COR-L47 (cell line): ENCODE measurements at places on chromosomes 6 and 20.

- no peak for DNase-seq
Measured at GRCh38 chr6:110509617-110510241, 33.3 kb upstream of the SLC22A16 start.

GRCh38 chr6:21800948-21801438, 207.4 kb downstream of the SOX4 start:
- DNase-seq, result no peak

DNA sequence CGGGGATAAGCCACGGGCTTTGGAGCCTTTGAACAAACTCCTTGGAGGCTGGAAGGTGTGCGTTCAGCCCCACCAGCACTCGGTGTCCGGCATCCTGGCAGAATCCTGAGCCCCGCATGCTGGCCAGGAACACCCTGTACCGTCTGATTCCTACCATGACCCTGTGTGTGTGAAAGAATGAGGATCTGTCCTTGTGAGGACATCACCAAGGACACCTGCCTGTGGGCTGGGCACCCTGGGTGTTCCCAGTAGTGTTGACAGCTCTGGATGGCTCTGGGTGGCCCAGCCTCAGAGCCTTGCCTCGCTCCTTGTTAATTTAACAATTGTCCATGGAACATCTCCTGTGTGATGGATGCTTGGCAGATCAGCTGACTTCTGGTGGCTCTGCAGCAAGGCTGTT, 234.3 kb downstream of the QKI start:
- no peak for DNase-seq

- no peak for DNase-seq
Measured at GRCh38 chr20:40606660-40607059, 82.4 kb downstream of the MAFB start.

DNA sequence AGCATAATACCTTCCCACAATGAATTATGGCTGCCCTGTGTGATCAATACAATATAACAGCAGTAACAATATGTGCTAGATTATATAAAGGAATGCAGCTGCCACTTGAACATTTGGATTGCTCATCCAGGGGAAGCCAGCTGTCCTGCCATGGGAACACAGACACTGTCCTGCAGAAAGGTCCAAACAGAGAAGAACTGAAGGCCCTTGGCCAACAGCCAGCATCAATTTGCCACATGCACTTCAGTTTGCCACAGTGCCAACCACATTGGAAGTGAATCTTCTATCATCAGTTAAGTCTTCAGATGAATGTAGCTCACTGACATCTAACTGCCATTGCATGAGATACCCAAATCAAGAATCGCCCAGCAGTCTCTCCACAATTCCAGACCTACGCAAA, 332.4 kb downstream of the PRKN start:
- DNase-seq, result no peak

GRCh38 chr20:2285613-2286012, 10.2 kb upstream of the TGM3 start:
- no peak for DNase-seq

GRCh38 chr6:3757241-3757641, 5.7 kb upstream of the PXDC1 start:
- DNase-seq, result no peak

- DNase-seq, result no peak
Measured at GRCh38 chr6:122438975-122439374, 32.6 kb downstream of the SERINC1 start.

GRCh38 chr20:45857114-45857881, at the start of the genes ACOT8 and ZSWIM3:
TSS of gene ACOT8 (minus strand) at chr20:45857392. CDS start at chr20:45857315, 77 bp downstream.
TSS of gene ZSWIM3 (plus strand) at chr20:45857614. CDS start at chr20:45857826, 212 bp downstream.
- peak; percentile 100 for DNase-seq

- DNase-seq, result no peak
Measured at GRCh38 chr6:141705431-141705830, 427.3 kb upstream of the GJE1 start.

GRCh38 chr20:24589381-24589780, 120.0 kb downstream of the SYNDIG1 start:
- no peak for DNase-seq

DNA sequence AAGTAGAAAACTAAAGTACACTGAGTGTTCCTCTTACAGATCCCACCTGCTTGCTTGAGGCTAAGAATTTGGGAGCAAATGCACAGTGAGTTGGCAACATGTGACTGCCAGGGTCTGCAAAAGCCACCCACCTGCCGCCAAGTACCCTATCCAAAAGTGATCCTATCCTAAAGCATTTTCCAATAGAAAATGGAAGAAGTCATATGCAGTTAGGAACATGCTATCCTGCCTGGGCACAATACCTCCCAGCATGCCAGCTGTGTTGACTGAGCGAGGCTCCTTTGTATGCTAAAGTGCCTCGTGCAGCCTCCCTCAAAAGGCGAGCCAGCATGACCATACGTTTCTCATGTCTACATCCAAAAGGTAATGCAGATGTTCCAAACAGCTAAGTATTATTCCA, 52.7 kb downstream of the TRAF3IP2 start:
- DNase-seq, result peak; percentile 38

DNA sequence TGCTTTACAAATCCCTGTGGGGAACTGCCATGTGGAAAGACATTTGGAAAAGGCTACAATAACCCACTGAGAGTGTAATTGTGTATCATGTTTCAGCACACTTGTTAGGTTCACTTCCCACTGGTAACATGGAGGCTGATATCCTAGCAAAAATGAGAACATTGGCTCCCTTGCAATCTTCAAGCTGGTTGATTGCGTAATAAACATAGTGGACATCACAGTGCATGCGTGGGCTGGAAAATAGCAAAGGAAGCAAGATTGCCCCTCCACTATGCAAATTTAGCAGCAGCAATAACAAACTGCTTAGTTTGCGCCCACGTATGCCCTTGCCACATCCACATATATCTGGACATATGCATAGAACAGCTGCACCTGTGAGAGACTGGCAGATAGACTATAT, 410.2 kb downstream of the MEI4 start:
- no peak for DNase-seq

- DNase-seq, result no peak
Measured at GRCh38 chr6:91796603-91797002, 1209.7 kb upstream of the MAP3K7 start.

DNA sequence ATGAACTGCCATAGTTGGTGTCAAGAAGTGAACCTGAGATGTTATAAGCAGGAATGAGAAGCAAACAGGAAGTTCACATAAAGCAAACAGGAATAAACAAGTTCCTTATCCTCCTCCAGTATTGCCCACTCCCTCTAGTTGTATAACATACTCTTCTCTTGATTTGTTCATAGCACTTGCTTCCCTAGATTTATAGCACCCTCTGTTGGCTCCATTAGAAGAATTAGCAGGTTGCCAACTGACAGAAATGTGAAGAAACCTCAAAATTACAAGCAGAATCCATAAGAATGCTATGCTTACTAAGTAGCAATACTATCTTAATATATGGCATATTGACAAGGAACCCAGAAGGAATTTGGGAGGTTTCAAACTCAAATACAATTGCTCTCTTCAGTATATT, 195.4 kb downstream of the TBX18 start:
- peak; percentile 30 for DNase-seq

GRCh38 chr20:24359321-24360027, 110.0 kb upstream of the SYNDIG1 start:
- DNase-seq, result no peak

DNA sequence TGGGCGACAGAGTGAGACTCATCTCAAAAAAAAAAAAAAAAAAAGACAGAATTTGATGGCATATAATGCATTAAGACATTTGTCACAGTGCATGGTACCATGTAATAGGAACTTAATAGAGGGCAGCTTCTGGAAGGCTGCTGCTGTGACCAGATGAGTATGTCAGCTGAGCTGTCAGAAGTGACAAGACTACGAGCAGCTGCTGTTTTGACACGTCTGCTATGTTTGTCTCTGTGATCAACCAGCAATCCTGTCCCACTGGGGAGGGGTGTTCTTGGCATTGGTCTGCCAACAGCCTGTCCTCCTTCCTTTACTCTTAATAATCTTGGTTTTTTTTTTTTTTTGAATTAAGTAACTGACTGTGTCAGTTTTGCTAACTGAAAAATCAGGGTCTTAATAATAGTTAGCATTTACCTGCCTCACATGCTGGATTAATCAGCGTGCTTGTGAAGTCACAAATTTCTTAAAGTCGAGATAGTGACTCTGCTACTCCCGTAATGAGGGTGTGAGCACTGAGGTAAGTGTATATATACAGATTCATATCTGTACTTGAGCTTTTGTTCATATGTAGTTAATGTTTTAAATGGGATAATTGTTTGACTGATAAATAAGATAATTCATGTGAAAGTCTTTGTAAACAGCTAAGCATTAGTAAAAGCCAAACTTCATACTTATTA, 152.4 kb downstream of the BMP2 start:
- DNase-seq, result peak; percentile 30

- DNase-seq, result no peak
Measured at GRCh38 chr20:34772437-34772836, 53.0 kb downstream of the NCOA6 start.

- DNase-seq, result no peak
Measured at GRCh38 chr20:25587536-25587935, 2.2 kb upstream of the NINL start.

GRCh38 chr6:25327432-25327831, 48.3 kb downstream of the CARMIL1 start:
- peak; percentile 26 for DNase-seq

DNA sequence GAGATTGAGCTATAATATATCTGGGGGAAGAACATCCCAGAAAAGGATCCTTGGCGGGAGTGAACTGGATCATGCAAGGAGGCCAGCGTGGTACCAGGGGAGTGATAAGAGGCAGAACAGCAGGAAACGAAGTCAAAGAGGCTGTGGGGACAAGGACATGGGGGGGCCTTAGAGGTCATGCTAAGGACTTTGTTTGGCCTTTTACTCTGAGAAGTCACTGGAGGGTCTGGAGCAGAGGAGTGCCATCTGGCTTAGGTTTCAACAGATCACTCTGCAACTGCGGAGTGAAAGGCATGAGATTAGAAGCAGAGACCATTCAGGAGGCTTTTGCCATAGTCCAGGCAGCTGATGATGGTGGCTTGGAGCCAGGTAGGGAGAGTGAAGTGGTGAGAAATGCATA, 24.3 kb downstream of the MRAP2 start:
- DNase-seq, result no peak

DNA sequence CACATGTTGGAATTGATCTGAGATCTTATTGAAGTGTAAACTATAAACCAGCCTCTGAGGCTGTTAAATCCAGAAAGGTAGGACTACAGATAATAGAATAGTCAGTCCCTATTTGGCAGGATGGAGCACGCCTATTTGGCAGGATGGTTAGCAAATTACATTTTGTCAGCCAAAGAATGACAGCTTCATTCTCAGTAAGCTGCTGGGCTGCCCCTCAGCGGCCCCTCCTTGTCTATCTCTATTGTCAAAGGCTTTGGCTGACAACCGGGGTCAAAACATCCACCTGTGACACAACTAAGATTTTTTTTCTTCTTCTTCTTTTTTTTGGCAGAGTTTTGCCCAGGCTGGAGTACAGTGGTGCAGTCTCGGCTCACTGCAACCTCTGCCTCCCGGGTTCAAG, 123.4 kb upstream of the ECI2 start:
- DNase-seq, result no peak

DNA sequence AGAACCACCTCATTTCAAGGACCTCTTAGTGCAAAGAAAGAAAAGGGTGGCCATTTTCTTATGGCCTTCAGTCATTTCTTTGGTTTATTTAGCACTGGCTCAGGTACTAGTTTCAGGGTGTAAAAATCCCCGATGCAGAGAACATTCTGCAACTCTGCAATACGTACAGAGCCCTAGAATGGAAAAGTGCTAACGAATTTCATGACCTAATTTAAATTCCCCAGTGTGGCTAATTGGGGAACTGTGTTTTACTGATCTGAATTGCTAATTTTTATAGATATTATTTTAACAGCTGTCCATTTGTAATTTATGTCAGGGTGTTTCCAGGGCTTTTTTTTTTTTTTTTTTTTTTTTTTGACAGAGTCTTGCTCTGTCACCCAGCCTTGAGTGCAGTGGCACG, 160.7 kb downstream of the UST start:
- no peak for DNase-seq

DNA sequence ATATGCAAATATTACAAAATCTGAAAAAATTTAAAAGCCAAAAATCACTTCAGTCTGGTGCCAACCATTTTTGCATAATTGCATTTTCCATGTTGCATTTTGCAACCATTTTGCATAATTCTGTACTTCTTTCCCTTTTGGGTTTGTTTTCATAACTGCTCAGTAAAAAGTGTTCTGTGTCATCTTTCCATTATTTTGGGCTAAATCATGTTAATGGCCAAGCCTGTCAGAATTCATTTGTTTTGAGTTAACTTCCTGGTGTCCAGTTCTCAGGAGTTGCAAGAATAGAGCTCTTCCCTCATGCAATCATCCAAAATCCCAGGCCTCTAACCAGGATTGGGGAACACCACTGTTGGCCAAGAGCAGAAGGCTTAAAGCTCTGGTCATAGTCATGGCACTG, 133.6 kb downstream of the MTHFD1L start:
- DNase-seq, result no peak

- DNase-seq, result no peak
Measured at GRCh38 chr6:168865-169455, 123.3 kb upstream of the DUSP22 start.

DNA sequence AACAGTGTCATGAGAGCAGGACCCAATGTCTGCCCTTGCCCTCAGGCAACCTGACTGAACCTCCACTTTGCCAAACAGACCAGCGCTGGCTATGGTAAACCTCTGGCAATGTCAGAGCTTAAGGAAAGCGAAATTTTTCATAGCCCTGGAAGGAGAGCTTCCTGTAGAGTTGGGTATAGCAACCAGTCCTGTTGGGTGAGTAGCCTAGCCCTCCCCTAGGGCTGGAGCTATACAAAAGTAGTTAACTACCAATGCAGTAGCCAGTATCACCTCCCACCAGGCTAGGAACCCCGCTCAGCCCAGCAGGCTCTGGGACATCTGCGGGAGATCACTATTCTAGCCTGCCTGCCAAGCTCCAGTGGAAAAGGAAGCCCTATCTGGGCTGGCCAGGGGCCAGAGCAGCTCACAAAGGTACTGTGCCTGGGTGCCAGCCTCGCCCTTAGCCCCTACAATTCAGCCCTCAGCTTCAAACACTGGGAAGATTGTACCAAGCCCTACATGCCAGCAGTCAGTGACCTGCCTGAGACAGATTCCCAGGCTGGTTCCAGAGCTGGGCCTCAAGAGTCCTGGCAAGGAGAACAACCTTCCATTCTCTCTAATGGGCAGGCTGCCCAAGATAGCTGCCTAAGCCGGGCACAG, 7.9 kb downstream of the WFDC3 start:
- DNase-seq, result peak; percentile 42

GRCh38 chr20:7723284-7723683, 217.0 kb downstream of the HAO1 start:
- no peak for DNase-seq

- no peak for DNase-seq
Measured at GRCh38 chr6:31723980-31724691, 963 bp downstream of the MPIG6B start.

- no peak for DNase-seq
Measured at GRCh38 chr6:38673397-38674165, 29.4 kb downstream of the GLO1 start.

GRCh38 chr6:75230484-75231325, 12.9 kb downstream of the COX7A2 start:
- DNase-seq, result peak; percentile 15
